ENCODE measurements at places on chromosomes 7 and 10. TPM values are rescaled to one million over a fixed set of nuclear protein-coding genes. Genes with fewer than 3 reads are reported as not detected.
A peak's percentile ranks its signal among the peaks of the same experiment; 100 is the strongest.

The CFTR gene
- total RNA-seq: not detected

The ITPRID1 gene
- not detected for total RNA-seq

- ATAC-seq: no peak
These were observed 144.6 kb upstream of the COL1A2 start for GRCh38 chr7:94250124-94250523.

DNA sequence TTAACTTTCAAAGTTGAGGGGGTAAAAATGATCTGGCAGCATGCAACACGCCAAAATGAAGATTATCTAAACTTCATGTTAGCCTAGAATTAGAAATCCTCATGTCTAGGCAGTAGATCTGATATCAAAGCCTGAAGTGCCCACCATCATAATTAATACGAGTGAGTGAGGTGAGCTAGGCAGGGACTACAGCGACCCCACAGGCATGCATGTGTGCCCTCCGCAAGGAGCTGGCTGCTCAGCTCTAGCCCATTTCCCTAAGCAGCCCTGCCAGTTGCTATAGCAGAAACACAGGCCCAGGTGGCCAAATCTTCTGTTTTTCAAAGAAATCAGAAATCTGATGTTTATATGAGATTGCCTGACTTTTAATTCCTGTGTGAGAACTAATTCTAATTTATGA is 93.1 kb upstream of the IFRD1 start:
- ATAC-seq: no peak

DNA sequence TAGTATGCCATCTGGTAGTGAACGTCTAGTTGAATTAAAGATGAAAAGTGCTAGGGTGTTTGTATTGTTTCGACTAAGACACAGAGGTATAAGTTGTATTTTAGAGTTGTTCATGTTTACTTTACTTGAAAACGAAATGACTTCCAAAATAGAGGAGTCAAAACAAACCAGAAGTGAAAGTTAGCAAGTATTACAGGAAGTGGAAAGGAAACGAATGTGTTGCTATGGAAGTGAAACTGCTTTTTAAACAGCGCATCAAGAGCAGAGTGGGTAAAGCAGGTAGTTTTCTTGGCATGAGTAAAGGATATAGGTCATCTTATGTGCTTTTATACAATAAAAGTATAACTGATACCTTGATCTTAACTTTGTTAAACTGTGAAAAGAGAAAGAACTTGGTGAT is 20.0 kb upstream of the GALNTL5 start:
- ATAC-seq: peak; percentile 86

DNA sequence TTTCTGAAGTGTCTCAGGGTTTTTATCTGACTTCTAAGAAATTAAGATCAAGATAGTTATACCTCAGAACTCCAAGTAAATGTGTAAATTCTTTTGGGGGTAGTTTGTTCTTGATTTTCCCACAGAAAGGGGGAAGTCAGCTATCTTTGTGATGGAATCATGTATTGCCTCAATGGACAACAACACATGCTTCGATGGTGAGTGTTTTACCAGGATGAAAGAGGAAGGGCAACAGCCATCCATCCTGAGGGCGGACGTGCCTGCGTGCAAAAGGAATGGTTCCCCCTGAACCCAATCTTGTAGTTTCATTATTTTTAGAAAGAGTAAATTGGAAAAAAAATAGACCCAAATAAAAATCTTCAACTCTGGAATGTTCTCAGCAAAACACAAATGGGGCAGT is 67.2 kb upstream of the ZPBP start:
- no peak for ATAC-seq

Data from activated T-helper 17 cell treated with anti-CD3 and anti-CD28 coated beads, Interleukin-2, amount 50 U/mL, for 72 hours (primary cell).